ENCODE measurements at places on chromosomes 6 and 20. TPM values are rescaled to one million over a fixed set of nuclear protein-coding genes. Genes with fewer than 3 reads are reported as not detected.

GRCh38 chr6:163023700-163024099, 295.9 kb downstream of the PACRG start:
- H3K4me3 ChIP-seq, result no peak overlapping the region
- peaks cover 5% of the 10 kb centered on the region for H3K4me1 ChIP-seq
- H3K27me3 ChIP-seq, result no peaks in the 10 kb centered on the region
- H3K27ac ChIP-seq, result no peak overlapping the region

- H3K36me3 ChIP-seq, result peaks cover 37% of the 10 kb centered on the region
- peaks cover 32% of the 10 kb centered on the region for H3K4me1 ChIP-seq
- peak overlapping the region; percentile 45 for H3K27ac ChIP-seq
- H3K27me3 ChIP-seq, result no peaks in the 10 kb centered on the region
- DNase-seq, result no peak
Observed at GRCh38 chr20:49850463-49851230, 38.0 kb downstream of the SLC9A8 start.

C6orf118 gene
- not detected for total RNA-seq

DNA sequence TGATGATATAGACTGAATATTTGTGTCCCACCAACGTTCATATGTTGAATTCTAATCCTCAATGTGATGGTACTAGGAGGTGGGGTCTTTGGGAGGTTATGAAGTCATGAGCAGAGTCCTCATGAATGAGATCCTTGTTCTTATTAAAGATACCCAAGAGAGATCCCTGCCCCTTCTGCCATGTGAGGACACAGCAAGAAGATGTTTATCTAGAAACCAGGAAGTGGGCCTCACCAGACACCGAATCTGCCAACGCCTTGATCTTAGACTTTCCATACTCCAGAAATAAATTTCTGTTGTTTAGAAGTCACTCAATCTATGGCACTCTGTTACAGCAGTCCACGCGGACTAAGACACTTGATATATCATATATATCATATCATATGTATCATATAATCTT, 67.7 kb upstream of the GCM1 start:
- H3K4me1 ChIP-seq, result no peaks in the 10 kb centered on the region
- no peaks in the 10 kb centered on the region for H3K36me3 ChIP-seq
- no peak overlapping the region for H3K27ac ChIP-seq
- DNase-seq, result no peak
- no peaks in the 10 kb centered on the region for H3K27me3 ChIP-seq
- H3K4me3 ChIP-seq, result no peak overlapping the region

LSM2 gene
- 26.9 TPM for total RNA-seq

GLP1R gene
- 0.59 TPM for total RNA-seq

All from suprapubic skin (tissue), 4 donors.